ENCODE measurements at places on chromosomes 12 and 14. TPM values are rescaled to one million over a fixed set of nuclear protein-coding genes. Genes with fewer than 3 reads are reported as not detected.

The SSPN gene
- total RNA-seq: 50.9 TPM

The MMP17 gene
- total RNA-seq: 4.6 TPM

The CKAP4 gene
- 81.4 TPM for total RNA-seq

The OR11H6 gene
- total RNA-seq: not detected

The CFAP251 gene
- total RNA-seq: 6.9 TPM

The GPR137C gene
- 0.14 TPM for total RNA-seq

The ASPG gene
- total RNA-seq: 0.14 TPM
